Left hindlimb (tissue), 1 donor: ENCODE measurements at places on chromosomes 3 and 15.

DNA sequence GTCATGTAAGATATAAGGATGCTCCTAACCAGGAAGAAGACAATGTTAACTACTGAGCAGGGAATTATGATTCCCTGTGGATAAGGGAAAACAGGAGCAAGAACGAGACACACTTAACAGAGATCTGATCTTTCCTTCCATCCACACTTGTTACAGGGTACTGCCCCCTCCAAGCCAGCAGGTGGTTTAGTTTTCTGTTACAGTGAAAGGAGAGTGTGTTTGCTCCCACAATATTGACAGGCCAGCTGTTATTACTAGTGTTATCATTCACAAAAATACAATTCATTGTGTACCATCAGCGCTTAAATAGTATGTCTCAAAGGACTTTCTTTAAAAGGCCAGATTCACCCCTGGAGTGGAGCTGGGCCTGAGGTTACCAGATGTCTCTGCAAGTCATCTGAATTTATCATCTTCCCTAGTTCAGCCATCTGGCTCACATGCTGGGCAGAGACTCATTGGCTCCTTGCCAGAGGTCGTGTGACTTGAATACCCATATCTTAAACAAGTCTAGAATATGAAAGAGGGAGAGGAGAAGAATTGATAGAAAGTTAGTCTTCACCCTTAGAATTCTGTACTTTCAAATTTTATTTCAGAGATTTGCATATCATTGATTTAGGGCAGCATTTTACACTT is 16.8 kb upstream of the FMN1 start:
- DNase-seq: no peak

DNA sequence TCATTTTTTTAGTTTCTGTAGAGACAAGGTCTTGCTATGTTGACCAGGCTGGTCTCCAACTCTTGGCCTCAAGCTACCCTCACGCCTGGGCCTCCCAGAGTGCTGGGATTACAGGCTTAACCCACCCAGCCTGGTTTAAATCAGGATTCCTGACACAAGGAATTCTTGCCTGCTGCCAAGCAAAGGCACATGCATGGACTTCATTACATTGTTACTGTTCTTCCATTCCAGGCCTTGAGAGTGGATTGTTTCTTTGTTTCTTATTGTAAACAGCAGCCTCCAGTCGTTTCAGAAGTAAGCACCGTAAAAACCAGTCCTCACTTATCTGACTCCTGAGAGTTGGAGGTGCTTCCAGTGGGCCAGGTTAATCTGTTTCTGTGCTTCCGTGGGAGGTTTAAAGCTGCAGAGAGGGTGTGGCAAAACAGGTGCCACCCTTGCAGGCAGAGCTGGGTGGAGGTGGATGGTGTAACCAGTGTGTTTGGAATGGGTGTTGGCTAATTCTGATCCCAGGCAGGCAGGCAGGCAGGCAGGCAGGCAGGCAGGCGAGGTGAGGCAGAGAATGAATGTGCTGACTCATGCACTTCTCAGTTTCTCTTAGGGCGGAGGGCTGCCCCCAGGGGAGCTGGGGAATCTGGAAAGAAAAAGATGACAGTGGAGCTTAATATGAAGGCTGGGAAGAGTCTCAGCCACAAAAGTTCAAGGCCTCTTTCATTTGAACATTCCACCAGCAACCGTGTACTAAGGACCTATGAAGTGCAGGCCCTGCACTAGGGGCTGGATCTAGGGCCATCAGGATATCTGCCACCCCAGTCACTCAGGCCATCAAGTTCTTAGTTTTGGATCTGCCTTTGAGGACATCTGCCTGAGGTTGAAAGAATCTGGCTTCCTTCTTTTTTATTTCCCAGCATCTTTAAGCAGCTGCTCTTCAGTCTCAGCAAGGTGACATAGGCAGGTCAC is 37.0 kb upstream of the CDCP1 start:
- DNase-seq: no peak

DNA sequence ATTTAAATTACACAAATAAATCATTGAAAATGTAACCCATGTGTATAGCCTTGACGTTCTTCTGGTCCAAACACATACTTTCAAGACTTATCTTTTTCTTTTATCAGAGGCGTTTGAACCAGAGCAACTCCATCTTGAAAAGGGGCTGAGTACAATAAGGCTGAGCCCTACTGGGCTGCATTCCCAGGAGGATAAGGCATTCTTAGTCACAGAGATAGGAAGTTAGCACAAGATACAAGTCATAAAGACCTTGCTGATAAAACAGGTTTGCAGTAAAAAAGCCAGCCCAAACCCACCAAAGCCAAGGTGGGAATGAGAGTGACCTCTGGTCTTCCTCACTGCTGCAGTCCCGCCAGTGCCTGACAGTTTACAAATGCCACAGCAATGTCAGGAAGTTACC is 101.0 kb upstream of the IGSF10 start:
- no peak for DNase-seq

- DNase-seq: no peak
These were observed 4.4 kb upstream of the IRAK2 start for GRCh38 chr3:10160346-10160745.
